RWPE2 (cell line): ENCODE measurements at places on chromosomes 1 and 21.

- H3K36me3 ChIP-seq: peaks cover 3% of the 10 kb centered on the region; the same call in 1 of the 2 replicates
- H3K4me1 ChIP-seq: no peaks in the 10 kb centered on the region
These were observed 87.7 kb downstream of the RAB3GAP2 start for GRCh38 chr1:220184506-220184905.

GRCh38 chr1:3943806-3944577, 43.9 kb upstream of the C1orf174 start:
- DNase-seq: no peak
- H3K36me3 ChIP-seq: no peaks in the 10 kb centered on the region
- H3K4me1 ChIP-seq: peaks cover 3% of the 10 kb centered on the region
- no peak overlapping the region for H3K4me3 ChIP-seq
- no peak overlapping the region for H3K27ac ChIP-seq

GRCh38 chr1:15215116-15215515, 31.9 kb upstream of the FHAD1 start:
- no peak overlapping the region for H3K4me3 ChIP-seq
- H3K36me3 ChIP-seq: peaks cover 37% of the 10 kb centered on the region
- H3K4me1 ChIP-seq: no peaks in the 10 kb centered on the region
- no peak overlapping the region for H3K27ac ChIP-seq

- DNase-seq: no peak
- no peaks in the 10 kb centered on the region for H3K27me3 ChIP-seq
- no peak overlapping the region for H3K4me3 ChIP-seq
- no peak overlapping the region for H3K27ac ChIP-seq
- H3K36me3 ChIP-seq: no peaks in the 10 kb centered on the region
These were observed 142.6 kb downstream of the DENND1B start for GRCh38 chr1:197632651-197633050.

DNA sequence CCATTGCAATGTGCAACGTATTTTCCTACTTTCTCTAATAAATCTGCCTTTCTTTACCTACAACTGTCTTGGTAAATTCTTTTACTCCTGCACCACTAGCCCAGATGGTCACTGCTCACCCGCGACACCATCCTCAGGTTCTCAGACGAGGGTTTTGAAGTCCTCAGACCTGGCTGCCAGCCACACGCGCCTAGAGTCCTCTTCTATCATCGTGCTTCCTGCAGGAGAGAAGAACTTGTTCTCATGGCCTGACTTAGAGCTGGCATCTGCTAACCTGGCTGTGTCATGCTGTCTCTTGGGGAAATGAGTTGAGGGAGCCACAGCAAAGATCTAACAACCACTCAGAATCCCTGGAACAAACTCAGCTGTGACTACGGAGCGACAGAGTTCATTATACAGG, 30.3 kb upstream of the PGBD5 start:
- no peaks in the 10 kb centered on the region for H3K27me3 ChIP-seq
- H3K27ac ChIP-seq: no peak overlapping the region
- peaks cover 17% of the 10 kb centered on the region for H3K4me1 ChIP-seq
- DNase-seq: no peak

DNA sequence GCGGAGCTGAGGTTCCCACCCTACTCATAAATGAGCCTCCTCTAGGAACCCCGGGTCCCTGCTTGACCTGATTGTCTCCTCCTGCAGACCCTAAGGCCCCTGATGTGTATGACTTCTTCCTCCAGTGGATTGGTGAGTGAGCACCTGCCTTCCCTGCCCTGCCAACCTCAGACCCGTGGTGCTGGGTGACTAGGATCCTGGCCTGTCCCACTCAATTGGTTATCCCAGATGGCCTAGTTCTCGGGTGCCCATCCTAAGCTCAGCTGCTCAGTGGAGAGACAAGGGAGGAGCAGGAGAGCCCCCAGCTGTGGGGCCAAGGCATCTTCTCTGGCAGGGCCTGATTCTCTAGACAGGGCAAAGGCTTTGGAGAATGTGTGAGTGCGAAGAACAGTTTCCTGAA, 12.2 kb downstream of the CYP4B1 start:
- H3K27ac ChIP-seq: no peak overlapping the region
- no peak for DNase-seq
- no peaks in the 10 kb centered on the region for H3K36me3 ChIP-seq
- no peaks in the 10 kb centered on the region for H3K4me1 ChIP-seq

DNA sequence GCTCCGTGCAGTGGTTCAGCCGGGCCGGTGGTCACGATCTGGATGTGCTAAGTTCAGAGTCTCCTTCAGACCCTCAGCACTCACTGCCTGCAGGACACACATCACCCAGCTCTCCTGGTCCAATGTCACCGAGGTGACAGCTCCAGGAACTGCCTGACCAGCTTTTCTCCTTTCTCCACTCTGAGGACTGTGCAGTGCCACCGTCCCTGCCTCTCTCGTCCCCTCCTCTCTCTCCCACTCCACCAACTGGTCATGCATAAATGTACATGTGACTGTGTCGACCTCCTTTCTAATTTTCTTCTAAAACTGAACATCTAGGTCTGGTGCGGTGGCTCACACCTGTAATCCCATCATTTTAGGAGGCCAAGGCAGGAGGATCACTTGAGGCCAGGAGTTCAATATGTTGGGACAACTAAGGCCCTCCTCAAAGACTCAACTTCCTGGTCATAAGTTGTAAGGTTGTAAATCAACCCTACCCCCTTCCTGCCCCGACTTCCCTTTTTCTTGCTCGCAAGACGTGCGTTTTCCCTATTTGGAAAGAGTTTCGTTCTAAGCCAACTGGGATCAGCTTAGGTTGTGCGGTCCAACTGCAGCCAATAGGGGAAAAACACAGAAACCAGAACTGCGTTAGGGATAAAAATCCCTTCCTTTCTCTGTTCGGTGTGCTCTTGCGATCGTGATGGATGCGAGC, 53.1 kb downstream of the MEGF6 start:
- no peak overlapping the region for H3K4me3 ChIP-seq
- peaks cover 21% of the 10 kb centered on the region for H3K4me1 ChIP-seq
- H3K27me3 ChIP-seq: no peaks in the 10 kb centered on the region
- H3K36me3 ChIP-seq: no peaks in the 10 kb centered on the region
- H3K27ac ChIP-seq: no peak overlapping the region

GRCh38 chr1:206680279-206680678, 4.4 kb upstream of the MAPKAPK2 start:
- H3K36me3 ChIP-seq: no peaks in the 10 kb centered on the region
- no peak overlapping the region for H3K27ac ChIP-seq
- no peak for DNase-seq
- H3K4me3 ChIP-seq: no peak overlapping the region
- peaks cover 2% of the 10 kb centered on the region for H3K4me1 ChIP-seq

DNA sequence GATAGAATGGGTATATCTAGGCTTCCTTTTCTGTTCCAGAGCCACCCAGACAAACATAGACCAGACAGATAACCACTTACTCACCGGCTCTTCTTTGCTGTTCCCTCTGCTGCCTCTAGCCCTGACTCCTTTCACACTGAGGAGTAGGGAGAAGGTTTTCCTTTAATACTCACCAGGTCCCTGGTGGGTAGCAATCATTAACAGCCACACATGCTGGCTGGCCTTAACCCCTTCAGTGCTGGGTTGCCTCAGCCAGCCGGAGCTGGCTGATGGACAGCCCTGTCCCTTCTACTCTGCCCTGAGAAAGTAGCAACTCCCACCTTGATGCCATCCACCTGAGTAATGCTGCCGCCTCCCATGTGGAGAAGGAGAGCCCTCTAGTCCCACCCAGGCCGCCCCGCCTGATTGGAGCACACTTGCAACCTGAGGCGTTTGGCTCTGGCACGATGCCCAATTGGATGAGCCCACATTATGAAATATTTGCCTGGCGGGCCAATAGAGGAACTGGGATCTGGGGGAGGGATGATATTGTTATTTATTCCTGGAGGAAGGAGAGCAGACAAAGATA, 71.6 kb downstream of the PLEKHA6 start:
- no peaks in the 10 kb centered on the region for H3K36me3 ChIP-seq
- H3K4me3 ChIP-seq: no peak overlapping the region
- no peaks in the 10 kb centered on the region for H3K27me3 ChIP-seq
- peaks cover 23% of the 10 kb centered on the region for H3K4me1 ChIP-seq
- peak; percentile 98 for DNase-seq

DNA sequence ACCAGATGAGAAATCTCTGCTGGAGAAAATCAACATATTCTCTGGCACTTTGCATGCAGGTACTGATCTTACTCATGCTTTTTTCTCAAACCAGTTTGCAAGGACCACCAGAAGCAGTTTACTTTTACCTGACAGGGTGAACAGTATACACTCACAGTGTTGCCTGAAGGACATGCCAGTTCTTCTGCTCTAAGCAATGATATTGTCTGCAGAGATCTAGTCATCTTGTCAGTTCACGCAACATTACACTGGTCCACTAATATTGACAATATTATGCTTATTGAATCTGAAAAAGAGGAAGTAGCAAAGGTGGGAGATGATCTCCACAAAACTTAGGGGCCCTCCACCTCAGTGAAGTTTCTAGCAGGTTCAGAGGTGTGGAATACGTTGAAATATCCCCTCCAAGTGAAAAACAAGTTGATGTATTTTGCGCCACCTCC, 3.8 kb upstream of the S100B start:
- H3K4me3 ChIP-seq: no peak overlapping the region
- no peak overlapping the region for H3K27ac ChIP-seq
- no peaks in the 10 kb centered on the region for H3K36me3 ChIP-seq

GRCh38 chr1:161954050-161954449, 69.6 kb downstream of the OLFML2B start:
- H3K4me1 ChIP-seq: no peaks in the 10 kb centered on the region
- no peaks in the 10 kb centered on the region for H3K27me3 ChIP-seq
- no peak overlapping the region for H3K27ac ChIP-seq
- no peak overlapping the region for H3K4me3 ChIP-seq
- DNase-seq: no peak

DNA sequence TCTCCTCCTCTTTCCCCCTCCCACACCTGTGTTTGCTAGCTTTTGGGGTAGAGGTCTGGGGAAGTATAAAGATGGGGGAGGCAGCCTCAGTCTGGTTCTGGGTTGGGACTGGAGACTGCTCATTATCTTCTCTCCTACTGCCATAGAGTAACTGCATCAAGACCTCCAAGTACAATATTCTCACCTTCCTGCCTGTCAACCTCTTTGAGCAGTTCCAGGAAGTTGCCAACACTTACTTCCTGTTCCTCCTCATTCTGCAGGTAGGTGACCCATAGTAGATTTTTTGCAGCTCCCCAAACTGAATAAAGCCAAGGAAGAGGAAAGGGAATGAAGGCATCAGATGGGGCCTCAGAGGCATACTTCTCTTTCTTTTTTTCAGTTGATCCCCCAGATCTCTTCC, 5.3 kb downstream of the ATP8B2 start:
- DNase-seq: no peak
- peaks cover 45% of the 10 kb centered on the region for H3K36me3 ChIP-seq
- no peaks in the 10 kb centered on the region for H3K27me3 ChIP-seq
- H3K27ac ChIP-seq: no peak overlapping the region

- DNase-seq: no peak
- H3K27ac ChIP-seq: no peak overlapping the region
- no peak overlapping the region for H3K4me3 ChIP-seq
- H3K27me3 ChIP-seq: no peaks in the 10 kb centered on the region
These were observed 163.9 kb downstream of the AKT3 start for GRCh38 chr1:243686159-243686558.

DNA sequence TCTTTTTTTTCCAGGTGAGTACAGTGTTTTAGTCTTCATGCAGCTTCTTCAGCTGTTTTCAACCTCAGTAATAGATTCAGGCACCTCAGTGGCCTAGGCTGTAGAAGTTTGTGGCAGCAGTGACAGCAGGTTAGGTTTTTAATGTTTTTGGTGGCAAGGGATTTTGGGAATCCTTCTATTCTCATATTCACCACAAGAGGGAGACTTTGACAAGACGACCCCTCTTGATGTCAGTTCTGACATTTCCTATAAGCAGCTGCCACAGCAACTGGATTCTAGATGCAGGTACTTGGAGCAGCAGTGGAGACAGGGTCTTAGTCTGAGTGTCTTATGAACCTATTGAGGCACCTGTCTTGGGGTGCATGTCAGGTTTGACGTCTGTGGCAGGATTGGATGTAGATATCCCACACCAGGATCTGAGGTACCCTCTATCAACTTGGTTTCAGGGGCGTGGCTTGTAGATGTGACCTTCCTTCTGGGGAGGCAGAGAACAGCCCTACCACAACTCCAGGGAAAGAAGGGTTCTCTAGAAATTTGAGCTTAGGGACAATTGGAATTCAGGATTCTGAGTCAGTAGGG, 1104.2 kb upstream of the TMPRSS15 start:
- no peak for DNase-seq
- H3K27ac ChIP-seq: no peak overlapping the region
- no peaks in the 10 kb centered on the region for H3K27me3 ChIP-seq
- H3K4me1 ChIP-seq: no peaks in the 10 kb centered on the region
- no peaks in the 10 kb centered on the region for H3K36me3 ChIP-seq

- no peak overlapping the region for H3K27ac ChIP-seq
- no peaks in the 10 kb centered on the region for H3K27me3 ChIP-seq
- H3K4me1 ChIP-seq: no peaks in the 10 kb centered on the region
- no peak for DNase-seq
- H3K36me3 ChIP-seq: peaks cover 18% of the 10 kb centered on the region
These were observed 5.5 kb downstream of the TNFRSF25 start for GRCh38 chr1:6460301-6461050.

DNA sequence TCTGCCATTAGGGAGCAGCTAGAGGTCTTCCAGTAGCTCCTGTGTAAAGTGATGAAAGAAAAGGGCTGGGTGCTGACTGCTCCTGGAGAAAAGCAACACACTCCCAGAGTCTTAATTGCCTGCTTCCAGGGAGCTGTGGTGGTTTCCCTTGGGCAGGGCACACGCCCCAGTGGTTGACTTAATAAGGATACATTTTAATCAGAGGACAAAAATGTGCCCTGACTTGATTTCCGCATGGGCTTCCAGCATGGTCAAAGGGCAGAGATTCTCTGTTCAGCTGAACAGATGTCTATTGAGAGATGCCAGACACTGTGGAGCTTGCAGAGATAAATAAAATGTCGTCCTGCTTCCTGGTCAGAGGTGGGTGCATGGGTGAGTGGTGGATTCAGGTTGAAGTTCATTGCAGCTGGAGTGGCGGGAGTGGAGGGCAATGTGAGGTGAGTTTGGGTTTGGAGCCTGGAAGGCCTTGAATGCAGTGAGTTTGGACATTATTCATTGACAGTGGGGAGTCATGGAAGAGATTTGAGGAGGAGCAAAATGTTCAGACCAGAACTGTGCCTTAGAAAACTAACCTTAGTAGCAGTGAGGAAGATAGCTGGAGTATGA, 16.0 kb downstream of the QSOX1 start:
- H3K4me3 ChIP-seq: no peak overlapping the region
- no peaks in the 10 kb centered on the region for H3K27me3 ChIP-seq
- DNase-seq: no peak
- H3K36me3 ChIP-seq: peaks cover 23% of the 10 kb centered on the region

GRCh38 chr1:207876131-207876530, 34.8 kb downstream of the CD34 start:
- no peak overlapping the region for H3K4me3 ChIP-seq
- no peaks in the 10 kb centered on the region for H3K27me3 ChIP-seq
- no peak overlapping the region for H3K27ac ChIP-seq
